Karpas-422 (cell line): ENCODE measurements at places on chromosomes 11 and 22.

DNA sequence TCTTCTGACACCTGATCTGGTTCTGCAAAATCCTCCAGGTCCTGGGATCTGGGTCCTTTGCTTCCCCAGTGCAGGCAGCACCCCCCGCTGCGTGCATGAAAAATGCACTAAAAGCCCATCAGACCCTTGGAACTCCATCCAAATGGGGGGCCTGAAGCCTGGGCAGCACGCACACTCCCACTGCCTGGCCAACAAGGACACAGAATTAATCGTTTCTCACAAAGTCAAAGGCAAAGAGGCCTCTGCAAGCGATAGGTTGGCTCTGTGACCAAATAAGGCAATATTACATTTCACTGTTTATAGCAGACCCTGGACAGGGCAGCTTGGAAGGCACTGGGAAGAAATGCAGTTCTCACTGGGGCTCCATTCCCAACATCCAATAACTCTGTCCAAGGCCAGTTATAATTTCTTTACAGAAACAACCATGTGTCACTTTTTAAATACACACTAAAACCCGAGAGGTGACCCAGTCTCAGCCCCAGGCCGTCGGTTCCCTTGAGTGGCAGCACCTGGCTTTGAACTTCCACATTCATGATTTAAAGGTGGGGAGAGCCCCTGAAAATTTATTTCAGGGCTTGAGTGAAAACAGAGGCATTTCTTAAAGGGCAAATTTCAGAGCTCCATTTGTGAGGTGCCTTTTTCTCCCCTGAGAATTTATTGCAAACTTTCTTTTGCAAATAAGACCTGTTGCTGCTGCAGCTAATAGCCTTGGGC lies 114.4 kb upstream of the ANO1 start:
- DNase-seq: peak; percentile 44

- DNase-seq: no peak
Measured at GRCh38 chr11:87013912-87014825, 23.6 kb upstream of the TMEM135 start.

DNA sequence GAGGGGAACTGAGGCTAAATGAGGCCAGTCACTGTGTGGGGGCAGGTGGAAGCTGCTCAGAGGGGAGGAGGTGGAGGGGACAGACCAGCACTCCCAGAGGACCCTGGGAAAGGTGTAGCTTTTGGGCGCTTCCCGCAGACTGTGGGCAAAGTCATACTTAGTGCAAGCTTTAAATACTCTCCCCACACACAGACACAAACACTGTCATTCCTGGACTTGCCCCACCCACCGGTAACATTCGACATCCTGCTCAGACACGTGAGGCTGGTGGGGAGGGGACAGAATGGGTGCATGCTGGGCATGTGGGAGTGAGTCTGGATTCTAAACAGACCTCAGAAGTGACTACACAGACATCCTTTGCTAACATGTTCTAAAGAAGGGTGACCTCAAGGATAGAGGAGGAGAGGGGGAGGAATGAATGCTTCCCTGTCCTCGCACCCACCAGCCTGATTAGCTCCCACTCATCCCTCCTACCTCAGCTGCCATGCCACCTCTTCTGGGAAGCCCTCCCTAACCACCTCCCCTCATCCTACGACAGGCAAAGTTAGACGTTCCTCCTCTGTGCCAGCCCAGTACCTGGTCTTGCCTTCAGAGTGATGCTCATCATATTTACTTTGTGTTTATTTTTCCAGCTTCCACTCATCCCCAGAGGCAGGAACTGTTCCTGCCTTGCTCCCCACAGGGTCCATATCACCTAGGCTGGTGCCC lies 22.2 kb downstream of the TSKU start:
- no peak for DNase-seq

DNA sequence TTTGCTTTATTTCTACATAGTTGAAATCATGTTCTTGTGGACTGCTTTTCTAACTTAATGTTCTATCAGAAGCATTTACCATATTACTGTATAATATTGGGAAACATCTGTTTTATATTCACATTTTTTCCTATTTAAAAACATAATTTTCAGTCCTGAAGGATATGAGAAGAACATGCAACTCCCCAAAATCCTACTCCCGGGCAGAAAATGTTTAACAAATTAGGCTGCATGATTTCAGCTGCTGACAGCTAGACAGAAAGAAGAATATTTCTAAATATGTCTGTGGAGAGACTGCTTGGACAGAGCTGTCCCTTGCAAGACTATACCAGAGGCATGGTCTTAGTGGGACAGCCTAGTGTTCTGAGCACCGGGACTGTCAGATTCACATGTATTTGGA lies 15.7 kb upstream of the AMPD3 start:
- DNase-seq: no peak

DNA sequence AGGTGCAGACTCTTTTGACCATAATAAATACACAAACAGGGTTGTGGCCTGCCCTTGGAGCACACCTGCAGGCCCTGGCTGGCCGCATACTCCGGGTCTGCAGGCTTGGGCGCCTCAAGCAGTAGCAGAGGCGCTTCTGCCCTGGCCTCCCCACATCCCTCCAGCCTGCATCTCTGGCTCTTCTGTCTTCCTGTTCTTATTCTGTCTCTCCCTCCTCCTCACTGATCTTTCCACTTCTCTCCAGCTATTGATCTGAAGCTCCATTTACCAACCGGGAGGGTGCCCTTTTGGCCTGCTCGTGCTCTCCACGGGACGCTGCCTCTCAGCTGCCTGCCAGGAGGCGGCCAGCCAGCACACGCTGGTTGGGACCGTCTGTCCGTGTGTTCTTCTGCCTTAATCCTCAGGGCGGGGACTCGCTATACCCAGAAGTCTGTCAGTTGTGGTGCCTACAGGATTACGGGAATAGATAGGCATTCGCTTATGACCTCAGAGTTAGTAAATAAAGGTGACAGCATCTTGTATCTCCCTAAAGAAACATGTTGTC lies 5.2 kb downstream of the UPB1 start:
- no peak for DNase-seq

DNA sequence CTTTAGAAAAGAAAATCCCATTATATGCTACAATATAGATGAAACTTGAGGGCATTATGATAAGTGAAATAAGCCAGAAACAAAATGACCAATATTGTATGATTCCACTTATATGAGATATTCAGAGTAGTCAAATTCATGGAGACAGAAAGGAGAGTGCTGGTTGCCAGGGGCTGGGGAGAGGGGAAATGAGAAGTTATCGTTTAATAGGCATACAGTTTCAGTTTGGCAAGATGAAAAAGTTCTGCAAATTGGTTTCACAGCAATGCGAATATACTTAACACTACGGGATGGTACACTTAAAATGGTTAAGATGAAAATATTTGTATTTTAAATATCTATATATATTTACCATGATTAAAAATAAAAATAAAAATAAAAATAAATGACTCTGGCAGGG lies 31.1 kb upstream of the RDX start:
- no peak for DNase-seq

GRCh38 chr11:14927146-14927545 lies 35.1 kb upstream of the CYP2R1 start:
- DNase-seq: no peak

GRCh38 chr11:116925050-116925449 lies 87.6 kb upstream of the APOA1 start:
- DNase-seq: no peak

- no peak for DNase-seq
Measured at GRCh38 chr22:37529652-37530345, 10.6 kb upstream of the CARD10 start.

DNA sequence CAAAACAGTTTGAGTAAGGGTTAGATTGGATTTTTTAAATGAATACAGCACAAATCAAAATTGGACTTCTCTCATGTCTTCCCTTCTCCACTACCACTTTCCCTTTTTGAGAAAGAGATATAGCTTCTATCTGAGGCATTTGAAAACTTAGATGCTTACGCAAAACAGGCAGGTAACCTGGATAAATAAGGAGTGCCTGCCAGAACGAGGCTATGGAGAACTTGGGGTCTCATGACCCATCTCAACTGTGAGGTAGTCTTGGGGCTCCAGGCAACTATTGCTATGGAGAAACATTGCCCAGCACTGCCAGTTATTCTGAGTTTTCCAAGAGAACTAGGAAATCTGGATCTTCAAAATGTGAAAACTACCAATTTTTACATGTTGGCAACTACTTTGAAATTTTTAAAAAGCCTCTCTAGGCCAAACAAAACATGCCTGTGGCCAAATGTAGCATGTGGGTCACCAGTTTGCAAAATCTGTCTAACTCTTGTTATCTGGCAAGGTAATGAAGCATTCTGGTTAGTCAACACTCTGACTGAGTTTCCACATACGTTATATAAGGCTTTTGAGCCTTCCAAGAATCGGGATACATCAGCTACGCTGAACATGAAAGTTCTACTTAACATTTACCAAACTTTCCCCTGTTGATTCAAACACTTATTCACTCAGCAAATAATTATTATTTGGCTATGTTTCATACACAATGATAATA lies 752.7 kb downstream of the KCNA4 start:
- DNase-seq: no peak

DNA sequence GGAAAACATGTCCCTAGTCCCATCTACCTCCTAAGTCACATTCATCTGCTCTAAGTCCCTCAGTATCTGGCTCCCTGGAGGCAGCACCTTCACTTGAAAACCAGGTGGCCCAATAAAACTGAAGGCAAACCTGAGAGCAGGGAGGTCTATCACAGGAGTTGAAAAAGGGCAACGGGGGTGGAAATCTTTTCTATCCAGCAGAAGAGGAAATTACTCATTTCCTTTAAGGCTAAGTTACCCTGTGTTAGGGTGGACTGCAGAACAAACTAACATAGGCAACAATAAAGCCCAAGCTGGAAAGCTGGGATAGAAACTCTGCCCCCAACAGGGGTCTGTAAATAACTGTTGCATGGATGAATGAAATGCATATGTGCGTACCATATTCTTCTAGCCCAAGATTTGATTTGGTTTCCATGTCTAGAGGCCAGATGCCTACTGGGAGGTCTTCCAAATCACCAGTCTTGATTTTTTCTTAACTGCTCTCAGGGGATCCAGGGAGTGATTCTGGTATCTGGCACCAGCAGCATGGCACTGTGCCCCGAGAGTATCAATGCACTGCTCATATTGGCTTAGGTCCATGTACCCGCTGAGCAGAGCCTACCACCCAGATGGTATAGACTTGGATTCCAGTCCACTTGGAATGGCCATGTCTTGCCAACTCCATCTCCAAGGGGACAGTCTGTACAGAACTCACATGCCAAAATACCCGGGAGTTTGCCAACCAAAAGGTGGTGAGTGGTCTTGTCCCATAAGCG lies 350.0 kb upstream of the NCAM1 start:
- DNase-seq: no peak

DNA sequence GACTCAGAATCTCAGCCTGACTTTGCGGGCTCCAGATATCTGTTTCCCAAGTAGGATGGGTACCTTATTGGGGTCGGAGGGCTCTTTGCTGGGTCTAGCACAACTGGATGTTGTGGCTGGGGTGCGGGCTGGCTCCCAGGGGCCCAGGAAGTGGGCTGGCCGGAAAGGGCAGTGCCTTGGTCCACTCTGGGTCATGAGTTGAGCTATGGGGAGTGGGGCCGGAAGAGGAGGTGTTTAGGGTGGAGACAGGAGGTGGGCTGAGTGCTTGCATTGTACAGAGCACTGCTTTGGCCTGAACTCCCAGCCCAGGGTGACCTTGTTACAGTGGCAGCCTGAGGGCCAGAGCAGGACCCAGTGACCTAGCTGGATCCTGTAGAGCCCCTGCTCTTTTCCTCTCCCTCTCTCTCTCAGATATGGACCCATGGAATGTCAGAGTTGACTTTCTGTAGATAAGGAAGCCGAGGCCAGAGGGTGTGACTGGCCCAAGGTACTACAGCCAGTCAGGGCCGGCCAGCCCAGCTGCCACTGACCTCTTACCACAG lies 13.2 kb downstream of the PHLDB1 start:
- no peak for DNase-seq

GRCh38 chr11:125303186-125303585 lies 138.6 kb downstream of the PKNOX2 start:
- DNase-seq: no peak

GRCh38 chr22:44129619-44129976 lies 51.1 kb upstream of the PARVG start:
- no peak for DNase-seq

DNA sequence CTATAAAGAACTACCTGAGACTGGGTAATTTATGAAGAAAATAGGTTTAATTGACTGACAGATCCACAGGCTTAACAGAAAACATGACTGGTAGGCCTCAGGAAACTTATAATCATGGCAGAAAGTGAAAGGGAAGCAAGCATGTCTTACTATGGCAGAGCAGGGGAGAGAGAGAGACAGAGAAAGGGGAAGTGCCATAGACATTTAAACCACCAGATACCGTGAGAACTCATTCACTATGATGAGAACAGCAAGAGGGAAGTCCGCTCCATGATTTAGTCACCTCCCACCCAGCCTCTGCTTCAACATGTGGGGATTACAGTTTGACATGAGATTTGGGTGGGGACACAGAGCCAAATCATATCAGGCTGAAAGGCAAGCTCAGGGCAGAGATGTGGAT lies 327.1 kb upstream of the DDI1 start:
- peak; percentile 83 for DNase-seq

DNA sequence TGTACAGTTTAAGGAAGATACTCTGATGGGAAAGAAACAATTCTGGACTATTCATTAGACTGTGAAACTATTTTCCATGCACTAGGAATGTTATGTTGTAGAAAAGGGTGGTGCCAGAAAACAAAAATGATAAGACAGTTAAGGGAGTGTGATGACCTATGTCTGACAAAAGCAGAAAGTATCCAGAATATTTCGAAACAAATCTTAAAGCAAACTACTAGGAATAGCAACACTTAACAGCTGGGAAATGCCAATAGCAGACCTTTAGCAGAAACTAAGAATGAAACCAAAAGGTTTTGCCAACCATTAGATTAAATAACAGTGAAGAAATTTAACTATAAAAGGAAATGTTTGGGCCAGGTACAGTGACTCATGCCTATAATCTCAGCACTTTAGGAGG lies 3.3 kb upstream of the ARHGAP20 start:
- no peak for DNase-seq

GRCh38 chr11:71130106-71130505 lies 122.3 kb downstream of the SHANK2 start:
- no peak for DNase-seq

DNA sequence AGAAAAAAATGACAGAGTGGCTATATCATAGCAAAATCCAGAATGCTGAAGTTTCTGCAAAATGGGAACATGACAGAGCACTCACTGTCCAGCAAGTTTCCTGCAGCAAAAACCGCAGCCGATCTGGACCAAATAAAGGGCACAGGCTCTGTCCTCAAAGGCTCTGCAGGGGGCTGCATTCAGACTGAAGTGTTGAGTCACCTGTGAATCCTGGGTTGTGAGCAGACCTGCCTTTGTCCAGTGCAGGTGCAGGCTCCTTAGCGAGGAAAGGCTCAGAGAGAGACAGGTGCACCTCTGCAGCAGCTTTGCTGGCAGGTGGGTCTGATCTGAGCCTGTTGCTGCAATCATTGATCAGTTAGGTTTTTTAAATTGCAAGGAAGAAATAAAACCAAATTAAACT lies 29.3 kb upstream of the NFAM1 start:
- DNase-seq: no peak

GRCh38 chr11:85109141-85109540 lies 518.0 kb downstream of the DLG2 start:
- no peak for DNase-seq
